ENCODE measurements at places on chromosomes 1 and 21. TPM values are rescaled to one million over a fixed set of nuclear protein-coding genes. Genes with fewer than 3 reads are reported as not detected.

DNA sequence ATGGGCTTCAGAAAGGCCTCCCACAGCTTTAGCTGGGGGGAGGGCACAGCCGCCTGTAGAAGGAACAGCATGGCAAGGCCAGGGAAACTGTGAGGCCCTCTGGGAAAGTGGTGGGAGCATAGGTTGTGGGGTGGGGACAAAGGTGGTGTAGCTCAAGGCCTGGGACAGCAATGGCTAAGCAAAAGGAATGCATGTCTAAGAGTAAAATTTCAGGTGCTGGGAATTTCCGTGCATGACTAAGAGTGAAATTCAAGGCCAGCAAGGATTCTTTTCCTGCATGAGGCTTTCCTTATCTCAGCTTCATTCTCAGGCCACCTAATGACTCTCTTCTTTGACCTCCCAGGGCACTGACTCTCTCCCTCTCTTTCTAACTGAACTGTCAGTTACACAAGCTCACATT lies 86.5 kb upstream of the WNT4 start:
- H3K36me3 ChIP-seq: no peaks in the 10 kb centered on the region
- H3K27me3 ChIP-seq: no peaks in the 10 kb centered on the region
- no peak overlapping the region for H3K4me3 ChIP-seq
- no peak for DNase-seq
- H3K27ac ChIP-seq: no peak overlapping the region
- H3K4me1 ChIP-seq: no peaks in the 10 kb centered on the region

DNA sequence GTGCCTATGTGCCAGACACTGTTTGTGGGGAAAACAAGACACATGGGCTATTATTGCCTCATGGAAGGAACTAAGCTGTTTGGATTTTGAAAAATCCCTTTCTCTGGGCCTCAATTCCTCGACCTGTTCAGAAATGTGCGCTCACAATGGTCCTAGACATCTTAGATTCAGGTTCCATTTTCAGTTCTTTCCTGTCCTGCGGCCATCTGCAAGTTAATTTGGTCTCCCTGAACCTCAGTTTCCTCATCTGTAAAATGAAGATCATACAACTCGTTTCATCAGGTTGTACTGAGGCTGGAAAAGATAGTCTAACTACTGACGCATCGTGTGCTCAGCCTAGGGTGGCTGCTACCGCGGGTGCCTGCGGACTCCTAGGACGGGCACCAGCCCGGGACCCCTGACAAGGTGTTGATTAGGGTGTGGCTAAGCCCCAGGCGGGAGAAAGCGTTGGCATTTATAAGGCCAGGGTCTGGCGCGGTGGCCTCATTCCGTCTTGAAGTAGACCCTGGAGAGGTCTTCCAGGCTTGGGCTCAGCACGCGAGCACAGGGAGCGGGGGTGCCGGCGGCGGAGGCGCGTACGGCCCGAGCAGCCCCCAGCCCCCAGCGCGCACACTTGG lies 493 bp upstream of the ELOA start:
- H3K27me3 ChIP-seq: no peaks in the 10 kb centered on the region
- no peaks in the 10 kb centered on the region for H3K36me3 ChIP-seq
- peak overlapping the region; percentile 81 for H3K27ac ChIP-seq
- DNase-seq: no peak

DNA sequence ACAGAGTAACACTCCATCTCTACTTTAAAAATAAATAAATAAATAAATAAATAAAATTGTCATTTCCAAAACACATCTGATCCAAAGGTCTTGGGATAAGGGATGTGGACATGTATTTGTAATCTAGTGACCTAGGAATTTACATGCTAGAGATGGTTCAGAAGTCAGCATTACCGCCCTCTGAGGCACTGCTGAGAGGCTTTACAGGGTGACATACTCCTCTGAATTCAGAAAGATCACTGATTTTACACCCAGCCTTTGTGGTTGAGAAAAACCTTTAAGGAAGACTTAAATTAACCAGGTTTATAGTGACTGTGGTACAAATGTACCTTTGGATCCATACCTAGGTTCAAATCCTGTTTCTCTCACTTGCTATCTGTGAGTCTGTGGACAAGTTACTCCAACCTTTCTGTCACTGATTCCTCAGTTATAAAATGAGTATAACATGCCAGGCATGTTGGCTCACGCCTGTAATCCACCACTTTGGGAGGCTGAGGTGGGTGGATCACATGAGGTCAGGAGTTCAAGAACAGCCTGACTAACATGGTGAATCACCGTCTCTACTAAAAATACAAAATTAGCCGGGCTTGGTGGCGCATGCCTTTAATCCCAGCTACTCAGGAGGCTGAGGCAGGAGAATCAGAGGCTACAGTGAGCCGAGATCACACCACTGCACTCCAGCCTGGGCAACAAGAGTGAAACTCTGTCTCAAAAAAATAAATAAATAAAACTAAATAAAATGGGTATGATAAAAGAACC lies 20.1 kb downstream of the OSBPL9 start:
- H3K27me3 ChIP-seq: no peaks in the 10 kb centered on the region
- peak; percentile 47 for DNase-seq
- H3K4me1 ChIP-seq: peaks cover 55% of the 10 kb centered on the region
- H3K36me3 ChIP-seq: no peaks in the 10 kb centered on the region
- H3K4me3 ChIP-seq: no peak overlapping the region

RGL1 gene
- 23.1 TPM for total RNA-seq

RORC gene
- not detected for total RNA-seq

Data from ascending aorta (tissue), 2 donors.